ENCODE measurements at places on chromosomes 7 and 10. TPM values are rescaled to one million over a fixed set of nuclear protein-coding genes. Genes with fewer than 3 reads are reported as not detected.

Gene HIBADH
- total RNA-seq = 38.9 TPM

Gene NPFFR1
- not detected for total RNA-seq

Gene SH2D4B
- total RNA-seq = 1.4 TPM

Gene HOXA10
- 50.5 TPM for total RNA-seq

Gene FAM13C
- total RNA-seq = 18.7 TPM

Gene AMPH
- total RNA-seq = 0.51 TPM

Gene ARHGEF35
- total RNA-seq = 4.6 TPM

DNA sequence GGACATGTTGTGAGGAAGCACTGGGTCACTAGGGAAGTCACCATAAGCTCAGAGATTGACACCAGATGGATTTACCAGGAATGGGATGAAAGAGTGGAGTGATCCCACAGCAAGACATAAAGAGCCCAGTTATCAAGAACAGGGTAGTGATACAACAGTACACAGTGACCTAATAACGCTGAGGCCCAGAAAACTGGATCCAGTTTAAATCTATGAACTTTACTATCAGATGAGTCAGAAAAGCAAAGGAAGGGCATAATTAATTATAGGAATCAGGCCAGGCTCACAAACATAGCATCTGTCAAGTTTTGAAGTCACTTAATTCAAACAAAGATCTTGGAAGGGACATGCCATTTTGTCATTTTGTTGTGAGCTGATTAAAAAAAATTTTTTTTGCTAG, 73.5 kb downstream of the LRRN3 start:
- no peak for DNase-seq

DNA sequence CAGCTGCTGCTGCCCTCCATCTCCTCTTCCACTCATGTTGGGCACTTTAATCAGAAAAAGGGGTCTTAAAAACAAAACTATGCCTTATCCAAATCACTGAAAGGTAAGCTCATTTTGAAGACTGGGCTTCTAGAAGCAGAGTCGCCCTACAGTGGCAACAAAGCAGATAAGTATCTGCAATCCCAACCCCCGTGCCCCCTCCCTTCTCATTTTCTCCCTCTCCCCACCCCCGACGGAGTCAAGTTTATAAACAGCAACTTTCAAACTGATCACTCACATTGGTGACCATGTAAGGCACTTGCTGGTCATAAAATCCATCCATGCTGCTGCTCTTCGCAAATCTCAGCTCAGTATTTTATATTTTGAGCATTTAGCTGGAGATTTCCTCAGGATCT, 738 bp downstream of the ETV1 start:
- DNase-seq = no peak

DNA sequence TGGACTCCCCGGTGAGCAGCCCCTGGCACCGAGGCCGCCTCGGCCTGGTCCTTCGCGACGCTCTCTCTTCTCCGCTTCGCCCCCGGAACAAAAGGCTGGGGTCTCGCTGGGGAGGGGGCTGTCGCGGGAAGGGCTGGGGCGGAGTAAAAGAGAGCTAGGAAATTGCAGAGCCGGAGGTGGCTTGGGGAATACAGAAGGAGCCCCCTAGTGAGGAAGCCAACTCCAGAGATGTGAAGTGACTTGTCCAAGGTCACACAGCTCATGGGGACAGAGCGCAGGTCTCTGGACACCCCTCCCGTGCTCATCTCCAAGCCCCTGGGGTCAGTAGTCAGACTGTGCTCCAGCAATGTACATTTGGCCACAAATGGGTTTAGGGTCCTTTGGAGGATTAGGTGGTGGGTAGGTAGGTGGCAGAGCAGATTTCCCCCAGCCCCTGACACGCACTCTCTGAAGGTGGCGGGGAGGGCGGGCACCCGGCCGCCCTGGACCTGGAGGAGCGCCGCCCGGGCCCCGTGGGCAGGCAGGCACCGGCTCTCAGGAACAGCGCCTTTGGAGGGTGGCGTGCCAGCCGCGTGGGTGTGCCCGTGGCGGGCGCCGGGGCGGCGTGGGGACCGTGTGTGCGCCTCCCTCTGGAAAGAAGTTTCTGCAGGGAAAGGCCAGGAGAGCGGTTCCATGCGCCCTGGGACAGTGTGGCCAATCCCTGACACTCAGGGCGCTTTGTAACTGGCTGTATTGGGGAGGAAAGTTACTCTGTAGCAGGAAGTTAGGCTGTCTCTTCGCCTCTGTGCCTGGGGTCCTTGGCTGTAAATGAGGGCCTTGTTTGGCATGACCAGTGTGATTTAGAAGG, 910 bp downstream of the WIPF3 start:
- no peak for DNase-seq

Data from uterus (tissue), 4 donors.